ENCODE measurements at places on chromosomes 2 and 18.

- DNase-seq = no peak
Observed at GRCh38 chr2:71494523-71495155, 41.3 kb downstream of the DYSF start.

GRCh38 chr2:12507295-12507694 is 209.4 kb upstream of the TRIB2 start:
- peak; percentile 78 for DNase-seq

GRCh38 chr2:230408244-230408842 is 7.7 kb upstream of the SP100 start:
- DNase-seq = no peak

DNA sequence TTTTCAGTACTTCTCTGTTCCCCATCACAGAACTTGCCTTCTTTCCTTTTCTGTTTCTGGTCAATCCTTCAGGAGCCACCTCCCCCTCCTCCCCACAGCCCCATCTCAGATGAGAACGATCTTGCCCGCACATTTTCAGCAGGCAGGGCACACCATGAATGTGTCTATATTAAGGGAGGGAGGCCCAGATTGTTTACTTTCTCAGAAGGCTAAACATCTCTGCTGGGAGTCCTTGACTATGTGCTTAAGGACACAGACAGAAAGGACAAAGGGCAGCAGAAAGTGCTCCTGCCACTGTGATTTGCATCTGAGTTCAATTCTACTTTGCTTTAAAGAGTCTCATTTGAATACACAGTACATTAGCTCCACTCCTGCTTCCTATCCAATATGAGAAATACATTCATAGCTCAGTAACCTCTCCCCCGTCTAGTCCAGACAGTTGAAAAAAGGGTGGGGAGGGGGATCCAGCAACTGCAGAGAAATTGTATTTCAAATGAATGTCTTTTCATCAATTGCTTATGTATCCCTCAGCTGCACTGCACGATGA is 175.0 kb upstream of the PARD3B start:
- no peak for DNase-seq

DNA sequence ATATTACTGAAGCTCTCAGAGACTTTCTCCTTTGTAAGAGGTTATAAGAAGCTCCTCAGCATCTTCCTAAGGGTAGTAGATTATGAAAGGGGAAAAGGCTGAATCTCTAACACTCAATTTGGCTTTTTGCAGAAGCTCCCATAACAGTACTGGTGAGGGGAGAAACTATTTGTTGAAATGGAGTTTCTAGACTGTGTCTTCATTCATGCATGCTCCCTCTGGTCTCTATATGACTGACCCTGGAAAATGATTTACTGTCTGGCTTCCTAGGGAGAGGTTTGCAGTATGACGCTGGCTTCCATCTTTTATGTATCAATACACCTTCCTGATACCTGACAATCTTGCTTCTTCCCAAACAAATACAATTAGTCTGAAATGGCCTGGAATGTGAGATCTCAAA is 63.9 kb downstream of the LDAH start:
- no peak for DNase-seq

GRCh38 chr18:46411867-46412690 is 244.9 kb downstream of the LOXHD1 start:
- DNase-seq = no peak

GRCh38 chr2:104733226-104733943 is 120.5 kb upstream of the POU3F3 start:
- DNase-seq = peak; percentile 18

GRCh38 chr2:173254659-173255058 is 100.0 kb upstream of the CDCA7 start:
- DNase-seq = no peak

GRCh38 chr18:42412896-42413295 is 457.9 kb downstream of the PIK3C3 start:
- DNase-seq = no peak
